ENCODE measurements at places on chromosomes 1 and 21.

DNA sequence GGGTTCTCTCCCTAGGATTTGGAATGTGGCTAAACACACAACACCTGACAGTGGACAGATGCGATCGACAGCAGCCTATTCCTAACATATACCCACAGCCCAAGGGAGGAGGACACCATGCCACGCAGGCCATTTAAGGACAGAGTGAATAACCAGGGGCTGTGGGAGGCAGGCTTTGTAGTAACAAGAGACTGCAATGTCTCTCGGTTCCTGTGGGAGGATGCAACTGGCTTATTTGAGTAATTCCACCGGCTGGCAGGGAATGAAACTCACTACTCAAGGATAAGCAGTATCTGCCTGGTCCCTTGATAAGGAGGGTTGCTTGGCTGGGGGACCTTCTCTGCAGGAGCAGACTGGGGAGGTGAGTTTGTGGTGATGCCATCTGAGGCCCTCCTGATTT, 109.6 kb downstream of the PCP4 start:
- DNase-seq, result no peak

DNA sequence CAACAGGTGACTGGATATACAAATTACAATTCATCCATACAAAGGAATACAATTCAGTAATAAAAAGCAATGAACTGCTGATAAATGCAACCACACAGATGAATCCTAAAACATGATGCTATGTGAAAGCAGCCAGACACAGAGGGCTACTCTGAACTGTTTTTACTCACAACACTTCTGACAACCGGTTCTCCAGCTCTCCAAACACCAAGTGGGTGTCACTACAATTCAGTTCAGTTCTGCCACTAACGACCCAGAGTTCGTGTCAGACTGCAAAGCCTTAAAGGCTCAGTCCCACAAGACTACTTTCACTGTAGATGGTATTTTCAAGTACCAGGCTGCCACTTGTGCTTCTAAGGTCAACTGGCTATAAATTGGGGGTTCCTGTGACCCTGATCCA, 119.4 kb downstream of the SLC16A1 start:
- DNase-seq, result no peak

- no peak for DNase-seq
Measured at GRCh38 chr1:33682371-33682770, 181.5 kb upstream of the HMGB4 start.

- no peak for DNase-seq
Measured at GRCh38 chr21:42132183-42132582, 61.1 kb downstream of the UMODL1 start.

GRCh38 chr1:31410871-31411270, 2.1 kb upstream of the SERINC2 start:
- DNase-seq, result no peak

GRCh38 chr1:16174886-16175598, 19.2 kb upstream of the EPHA2 start:
- no peak for DNase-seq

DNA sequence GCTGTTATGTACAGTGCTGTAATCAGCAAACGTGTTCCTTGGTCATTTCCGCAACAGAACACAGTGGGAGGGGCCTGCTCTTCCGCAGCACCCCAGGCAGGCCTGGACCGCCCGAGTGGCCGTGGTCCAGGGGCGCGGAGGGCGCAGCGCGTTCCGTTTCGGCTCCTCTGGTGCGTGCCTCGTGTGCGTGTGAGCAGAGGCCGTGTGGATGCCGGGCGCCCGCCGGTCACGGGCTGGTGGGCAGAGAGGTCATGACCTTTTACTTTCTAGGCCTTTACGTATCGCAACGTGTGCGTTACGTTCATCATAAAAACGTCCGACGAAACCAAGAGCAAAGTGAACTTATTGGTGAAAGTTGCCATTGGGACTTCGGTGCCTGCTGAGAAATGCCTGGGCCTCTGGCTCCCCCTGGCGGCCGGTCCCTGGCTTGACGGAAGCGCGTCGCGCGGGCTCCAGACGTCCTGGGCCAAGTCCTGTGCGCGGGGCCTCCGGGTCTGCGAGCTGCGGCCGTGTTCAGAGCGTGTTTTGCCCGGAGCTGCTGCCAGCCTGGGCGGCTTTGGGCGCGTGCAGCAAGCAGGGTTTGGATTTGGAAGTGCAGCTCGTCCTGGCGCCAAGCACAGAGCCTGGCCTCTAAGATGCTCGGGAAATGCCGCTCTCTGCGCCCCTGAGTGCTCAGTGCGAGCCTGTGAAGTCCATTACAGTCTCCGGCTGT, 34.4 kb downstream of the COL18A1 start:
- peak; percentile 5 for DNase-seq

DNA sequence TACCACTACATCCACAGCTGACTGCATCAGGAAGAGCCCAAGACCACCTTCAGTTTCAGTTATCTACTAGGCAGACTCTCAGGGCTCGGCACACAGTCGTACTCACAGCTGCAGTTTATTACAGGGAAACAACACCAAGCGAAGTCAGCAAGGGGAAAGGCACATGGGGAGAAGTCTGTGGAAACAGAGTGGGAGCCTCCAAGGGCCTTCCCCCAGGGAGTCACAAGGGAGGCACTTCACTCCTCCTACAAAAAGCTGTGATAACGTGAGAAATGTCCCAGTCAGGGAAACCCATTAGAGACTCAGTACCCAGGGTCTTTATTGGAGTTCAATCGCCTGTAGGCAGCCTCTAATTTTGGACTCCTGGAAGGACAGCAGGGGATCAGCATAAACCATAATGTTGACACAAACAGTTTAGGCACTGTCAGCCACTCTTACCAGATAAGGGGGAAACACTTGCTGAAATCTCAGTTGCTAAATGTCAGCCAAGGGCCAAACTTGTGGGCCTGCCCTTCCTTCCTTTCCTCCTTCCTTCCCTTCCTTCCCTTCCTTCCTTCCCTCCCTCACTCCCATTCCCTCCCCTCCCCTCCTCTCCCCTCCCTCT, 444.0 kb downstream of the SMYD3 start:
- no peak for DNase-seq

- DNase-seq, result no peak
Measured at GRCh38 chr1:153532181-153532580, 3.6 kb downstream of the S100A6 start.

DNA sequence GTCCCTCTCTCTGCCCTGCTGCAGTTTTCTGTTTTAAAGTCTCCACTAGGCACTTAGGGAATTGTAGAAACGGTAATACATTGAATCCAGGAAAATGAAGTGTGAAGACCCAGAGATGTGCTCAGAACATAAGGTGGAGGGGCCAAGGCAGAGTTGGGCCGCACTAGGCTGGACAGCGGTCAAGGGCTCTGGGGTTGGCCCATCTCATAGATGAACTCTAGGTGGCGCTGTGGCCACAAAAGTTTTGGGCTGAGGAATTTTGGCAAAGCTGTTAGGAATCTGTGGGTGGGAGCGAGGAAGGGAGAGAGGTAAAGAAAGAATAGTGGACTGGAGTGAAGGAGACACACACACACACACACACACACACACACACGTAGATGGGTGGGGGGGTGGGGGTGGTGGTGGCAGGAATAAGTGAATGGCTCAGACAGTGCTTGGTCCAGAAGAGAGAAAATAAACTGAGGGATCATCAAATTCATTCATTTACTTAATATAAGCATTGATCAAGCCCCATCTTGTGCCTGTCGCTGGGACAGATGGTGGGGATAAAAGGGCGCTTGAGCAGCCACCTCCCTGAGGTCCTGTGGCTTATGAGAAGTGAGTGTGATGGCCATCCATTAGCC, 258.5 kb downstream of the TRABD2B start:
- DNase-seq, result no peak

DNA sequence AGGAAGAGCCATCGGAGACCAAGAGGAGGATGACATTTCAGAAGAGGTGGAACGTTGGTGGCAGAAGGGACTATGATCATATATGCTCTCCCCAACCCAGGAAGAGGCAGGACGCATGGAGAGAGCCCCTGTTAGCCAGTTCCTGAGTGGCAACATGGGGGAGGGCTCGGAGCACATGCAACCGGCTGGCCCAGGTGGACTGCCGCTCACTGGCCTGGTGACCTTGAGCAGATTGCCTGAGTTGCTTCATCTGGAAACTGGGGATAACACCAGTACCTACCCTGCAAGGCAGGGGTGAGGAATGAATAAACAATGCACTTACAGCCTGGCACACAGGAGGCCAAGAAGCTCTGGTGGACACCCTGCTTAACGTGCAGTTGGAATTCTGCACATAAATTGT, 29.0 kb downstream of the SYT6 start:
- no peak for DNase-seq

Measured in SHP77 treated with DMSO at 0.1 percent for 48 hours (cell line).